ENCODE measurements at places on chromosomes 13 and 19.

- no peak for DNase-seq
These were observed 73.0 kb downstream of the ZNF100 start for GRCh38 chr19:21694171-21694906.

DNA sequence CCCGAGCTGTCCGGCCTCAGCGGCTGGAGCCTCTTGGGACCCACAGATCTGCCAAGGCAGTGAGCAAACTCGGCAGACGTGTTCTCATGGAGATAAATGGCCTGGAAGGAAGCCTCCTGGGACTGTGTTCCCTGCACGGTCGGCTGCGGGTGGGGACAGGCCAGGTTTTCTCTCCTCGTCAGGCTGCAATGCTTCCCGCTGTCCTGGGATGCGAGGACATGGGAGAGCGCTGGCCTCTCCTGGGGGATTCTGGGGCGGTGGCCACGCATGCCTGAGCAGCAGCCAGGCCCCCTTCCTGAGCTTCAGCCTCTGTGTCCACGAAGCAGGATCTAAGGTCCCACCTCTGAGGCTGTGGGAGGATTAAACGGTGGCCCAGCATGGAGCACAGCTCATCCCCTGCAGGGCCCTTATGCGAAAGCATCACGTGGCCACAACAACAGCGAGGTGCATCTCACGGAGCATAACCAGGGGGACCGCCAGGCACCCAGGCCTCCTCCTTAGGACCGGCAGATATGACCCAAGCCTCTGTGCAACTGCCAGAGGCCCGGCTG, 21.2 kb upstream of the C13orf46 start:
- no peak for DNase-seq

GRCh38 chr19:23183251-23183650, 66.4 kb downstream of the ZNF730 start:
- no peak for DNase-seq

- DNase-seq = no peak
These were observed 65.0 kb downstream of the RASA3 start for GRCh38 chr13:114067381-114067885.

DNA sequence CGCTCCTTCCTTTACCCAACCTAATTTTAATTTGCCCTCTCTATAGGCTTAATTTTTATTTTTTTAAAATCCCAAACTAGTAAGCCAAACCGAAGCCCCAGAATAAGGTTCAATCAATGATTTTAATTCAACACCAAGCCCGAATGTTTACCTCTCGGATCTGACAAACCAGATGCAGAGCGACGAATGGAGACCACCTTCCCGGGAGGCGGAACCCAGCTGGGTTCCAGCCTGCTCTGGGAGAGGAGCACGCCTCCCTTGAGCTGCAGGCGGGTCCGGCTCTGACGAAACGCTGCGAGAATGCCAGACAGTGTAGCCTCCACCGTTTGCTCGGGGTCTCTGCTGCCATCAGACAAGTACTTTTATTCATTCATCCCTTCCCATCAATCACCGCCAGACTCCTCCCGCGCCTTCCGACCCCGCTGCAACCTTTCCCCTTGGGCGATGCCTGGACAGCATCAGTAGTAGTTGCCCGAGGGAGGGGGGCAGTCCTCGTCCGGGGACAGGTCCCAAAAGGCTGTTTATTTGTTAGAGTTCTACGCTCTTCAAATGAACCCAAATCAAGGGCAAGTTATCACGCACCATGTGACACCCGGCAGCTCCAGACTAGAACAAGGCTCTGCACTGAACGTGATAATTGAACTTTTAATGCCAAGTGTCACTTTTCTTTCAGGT, 752 bp upstream of the EDNRB start:
- peak; percentile 55 for DNase-seq

GRCh38 chr19:7349961-7350711, 1.4 kb downstream of the ARHGEF18 start:
- DNase-seq = no peak

DNA sequence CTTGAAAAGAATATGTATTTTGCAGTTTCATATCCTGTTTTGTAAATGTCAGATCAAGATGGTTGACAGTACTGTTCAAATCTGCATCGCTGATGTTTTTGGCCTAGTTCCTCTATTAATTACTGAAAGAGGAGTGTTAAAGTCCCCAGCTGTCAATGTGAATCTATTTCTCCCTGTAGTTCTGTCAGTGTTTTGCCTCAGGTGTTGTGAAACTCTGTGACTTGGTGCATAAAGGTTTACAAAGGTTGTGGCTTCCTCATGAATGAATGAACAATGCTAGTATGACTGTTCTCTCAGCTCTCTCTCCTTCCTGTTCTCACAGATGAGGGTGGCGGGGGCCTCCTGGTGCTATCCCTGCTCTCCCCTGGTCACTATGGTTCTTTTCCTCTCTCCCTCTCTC, 142.4 kb downstream of the MYCBP2 start:
- DNase-seq = no peak

DNA sequence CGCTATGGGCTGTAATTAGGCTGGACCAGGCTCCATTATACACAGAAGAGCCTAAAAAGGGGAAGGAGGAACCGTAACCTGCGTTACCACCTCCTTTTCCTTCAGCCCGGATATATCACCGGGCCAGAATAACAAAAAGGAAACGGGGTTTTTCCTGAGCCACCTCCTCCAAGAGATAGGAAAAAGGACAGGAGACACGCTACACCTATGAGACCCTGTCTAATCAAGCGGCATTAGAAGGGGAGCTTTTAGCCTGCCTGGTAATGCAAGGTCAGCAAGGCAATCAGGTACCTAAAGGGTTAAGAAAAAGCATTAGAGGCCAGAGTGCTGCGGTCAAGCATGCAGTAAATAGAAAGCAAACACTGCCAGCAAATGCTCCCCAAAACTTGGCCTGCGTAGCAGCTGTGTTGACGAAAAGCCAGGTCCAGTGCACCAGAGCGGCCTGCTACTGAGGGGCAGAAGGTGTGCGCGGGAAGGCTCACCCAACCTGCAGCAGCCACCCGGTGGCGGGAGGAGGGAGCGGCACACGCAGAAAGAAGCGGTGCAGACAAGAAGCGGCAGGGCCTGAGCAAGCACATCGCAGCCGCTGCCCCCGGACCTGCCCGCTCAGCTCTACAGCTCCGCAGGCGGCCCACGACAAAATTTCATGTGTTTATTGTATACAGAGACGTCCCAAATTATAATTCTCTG, 1466.1 kb downstream of the UQCRFS1 start:
- no peak for DNase-seq

GRCh38 chr19:10724573-10725071, 6.7 kb downstream of the DNM2 start:
- no peak for DNase-seq

Data from hepatocyte (in vitro differentiated cells).